ENCODE measurements at places on chromosomes 13 and 19. TPM values are rescaled to one million over a fixed set of nuclear protein-coding genes. Genes with fewer than 3 reads are reported as not detected.
A peak's percentile ranks its signal among the peaks of the same experiment; 100 is the strongest.

PRTN3 gene
- not detected for total RNA-seq

TEX29 gene
- 0.13 TPM for total RNA-seq

RXFP2 gene
- total RNA-seq: not detected

DNA sequence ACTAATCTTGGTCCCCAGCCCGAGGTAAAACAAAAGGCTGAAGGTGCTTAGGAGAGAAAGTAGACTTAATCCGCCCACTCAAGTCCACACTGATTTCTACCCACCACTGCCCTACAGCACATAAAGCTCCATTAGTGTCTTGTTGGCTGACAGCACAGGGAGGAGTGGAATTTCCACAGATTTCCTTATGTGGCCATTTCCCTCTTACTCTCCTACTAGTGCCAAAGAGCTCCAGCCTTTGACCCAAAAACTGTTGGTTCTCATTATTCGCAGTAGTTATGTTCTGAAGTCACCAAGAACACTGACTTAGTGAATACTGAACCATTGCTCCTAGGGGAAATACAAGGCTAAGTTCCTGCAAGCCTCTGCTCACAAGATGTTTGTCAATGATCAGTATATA is 61.2 kb downstream of the RAB20 start:
- no peak for DNase-seq

DNA sequence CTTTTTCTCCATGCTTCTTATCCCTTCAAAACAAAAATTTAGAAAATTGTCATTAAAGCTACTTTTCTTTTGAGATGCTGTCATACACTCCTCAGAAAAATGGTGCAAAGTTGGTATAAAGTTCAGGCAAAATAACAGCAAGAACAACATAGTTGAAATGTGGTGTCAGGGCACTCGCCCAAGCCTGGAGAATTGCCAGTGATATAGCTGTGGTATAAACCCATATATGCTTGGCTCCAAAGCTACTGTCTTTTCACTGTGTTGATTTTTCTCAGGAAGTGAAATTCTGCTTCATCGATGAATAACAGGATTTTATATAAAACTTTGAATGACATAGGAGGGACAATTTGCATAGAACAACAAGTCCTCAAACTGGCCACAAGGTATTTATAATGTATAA is 2532.9 kb downstream of the PCDH9 start:
- DNase-seq: peak; percentile 61

GRCh38 chr19:47663911-47664771 is 49.1 kb upstream of the EHD2 start:
- DNase-seq: no peak

- no peak for DNase-seq
Observed at GRCh38 chr13:55439450-55439849, 1701.3 kb upstream of the PRR20A start.

DNA sequence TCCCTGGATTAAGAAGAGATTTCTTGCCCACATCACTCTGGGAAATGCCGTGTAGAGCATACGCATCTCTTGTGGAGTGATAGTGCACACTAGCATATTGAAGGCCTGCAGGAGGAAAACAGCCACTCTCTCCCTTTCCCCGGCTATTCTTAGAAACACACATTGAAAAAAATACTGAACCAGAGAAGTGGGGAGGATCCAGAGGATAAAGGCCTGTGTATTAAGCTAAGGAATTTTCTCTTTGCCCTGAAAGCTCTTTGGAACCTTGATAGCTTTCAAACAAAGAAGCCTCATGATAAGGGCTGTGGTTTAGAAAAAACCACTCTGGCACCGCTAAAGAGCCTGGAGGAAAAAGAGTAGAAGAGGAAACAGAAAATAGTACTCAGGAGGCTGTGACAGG is 386.1 kb upstream of the NBEA start:
- no peak for DNase-seq

DNA sequence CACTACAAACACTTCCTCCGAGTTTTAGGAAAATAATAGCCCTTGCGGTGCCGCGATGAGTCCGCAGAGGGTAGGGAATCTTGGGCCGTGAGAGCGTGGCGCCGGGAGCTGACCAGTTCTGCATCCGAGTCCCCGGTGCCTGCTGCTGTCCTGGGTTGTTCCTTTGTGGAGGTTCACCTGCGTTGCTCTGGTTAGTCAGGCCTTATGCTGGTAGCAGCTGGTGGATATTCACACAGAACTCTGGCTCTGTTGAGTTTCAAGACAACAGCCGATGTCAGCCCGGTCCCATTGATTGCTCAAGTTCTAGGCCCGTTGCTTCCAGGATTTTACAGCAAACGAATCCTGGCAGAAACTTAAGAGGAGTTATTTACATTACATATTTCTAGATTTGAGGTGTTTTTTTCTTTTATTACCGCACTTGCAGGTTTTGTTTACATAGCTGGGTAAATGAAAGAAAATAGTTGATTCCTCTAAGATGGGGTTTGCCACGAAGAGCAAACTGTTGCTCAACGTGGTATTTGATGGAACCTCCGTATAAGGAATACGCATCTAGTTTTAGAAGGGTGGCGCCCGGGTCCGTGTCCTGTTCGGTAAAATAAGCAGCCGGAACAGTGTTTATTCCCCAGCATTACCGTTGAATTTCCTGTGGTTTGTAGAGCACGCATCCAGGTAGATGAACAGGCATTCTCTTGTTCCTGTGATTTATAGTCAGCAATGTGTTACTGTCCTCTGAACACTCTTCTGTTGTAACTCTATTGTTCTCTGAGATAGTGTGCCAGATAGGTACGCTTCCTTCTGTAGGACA is 1.3 kb downstream of the CLDN10 start:
- DNase-seq: no peak

DNA sequence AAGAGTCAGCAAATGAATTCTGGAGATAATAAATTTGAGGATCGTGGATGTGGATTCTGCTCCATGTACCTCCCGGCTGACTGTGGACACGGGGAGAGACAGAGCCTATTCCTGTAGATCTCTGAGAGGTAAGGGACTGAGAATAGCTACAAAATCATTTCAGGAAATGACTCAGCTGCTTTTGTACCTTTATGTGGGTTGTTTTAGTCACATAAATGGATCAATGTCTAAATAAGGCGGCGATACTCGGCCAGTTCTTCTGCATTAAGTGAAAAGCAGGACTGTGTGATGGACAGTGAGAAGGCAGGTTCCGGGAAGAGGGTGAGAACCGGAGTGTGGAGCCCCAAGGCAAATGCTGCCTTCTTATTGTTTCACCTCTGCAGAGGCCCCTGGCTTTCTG is 128.1 kb downstream of the EFNB2 start:
- peak; percentile 2 for DNase-seq

GRCh38 chr19:30590596-30591229 is 218.5 kb downstream of the ZNF536 start:
- DNase-seq: no peak

DNA sequence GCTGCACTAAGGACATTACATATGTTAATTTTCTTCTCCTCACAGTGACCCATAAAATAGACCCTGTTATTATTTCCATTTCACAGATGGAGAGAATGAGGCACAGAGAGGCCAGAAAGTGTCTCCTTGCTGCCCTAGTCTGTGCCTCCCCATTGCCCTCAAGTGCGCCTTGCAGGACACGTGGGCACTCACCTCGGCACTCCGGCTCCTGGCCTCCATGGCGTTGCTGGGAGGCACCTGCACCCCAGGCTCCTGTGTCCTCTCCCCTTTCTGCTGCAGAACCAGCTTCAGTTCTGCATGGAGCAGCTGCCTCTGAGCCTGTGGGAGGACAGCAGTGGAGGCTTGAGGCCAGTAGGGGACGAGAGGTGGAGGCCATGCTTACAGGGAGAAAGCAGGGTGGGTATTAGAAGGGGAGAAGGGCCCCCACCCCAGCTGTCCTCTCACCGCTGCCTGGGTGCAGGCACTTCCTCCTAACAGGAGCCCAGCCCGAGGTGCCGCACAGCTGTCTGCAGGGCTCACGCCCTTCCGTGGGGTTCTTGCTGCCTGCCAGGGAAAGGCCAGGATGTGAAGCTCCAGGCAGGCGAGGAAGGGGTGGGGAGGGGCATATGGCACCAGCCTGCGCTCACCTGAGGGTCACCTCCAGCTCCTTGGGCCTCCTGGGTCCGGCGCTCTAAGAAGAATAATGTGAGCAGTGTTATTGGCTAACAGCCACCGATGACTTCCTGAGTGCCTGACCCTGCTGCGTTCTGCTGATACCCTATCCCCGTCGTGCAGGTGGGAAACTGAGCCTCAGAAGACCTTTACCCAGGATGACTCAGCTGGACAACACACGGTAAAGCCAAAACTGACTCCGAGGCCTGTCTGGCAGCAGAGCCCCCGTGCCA is 5.2 kb downstream of the PRX start:
- DNase-seq: no peak

DNA sequence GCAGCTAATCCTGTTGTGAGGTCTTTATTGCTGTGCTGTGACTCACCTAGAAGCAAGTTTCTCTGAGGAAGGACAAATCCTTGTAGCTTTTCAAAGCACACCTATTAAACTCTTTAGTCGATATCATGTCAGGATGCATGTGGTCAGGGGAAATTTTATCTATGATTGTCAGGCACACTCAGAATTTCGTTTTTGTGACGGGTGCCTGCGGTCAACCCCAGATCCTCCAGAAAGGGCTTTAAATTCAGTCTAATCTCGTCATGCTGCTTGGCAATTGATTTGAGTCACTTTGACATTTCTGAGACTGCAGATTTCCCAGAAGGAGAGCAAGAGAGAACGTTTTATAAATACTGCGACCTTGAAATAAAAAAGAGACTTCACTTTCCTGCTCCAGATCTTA is 316.9 kb downstream of the FGF9 start:
- no peak for DNase-seq

GRCh38 chr19:49957262-49957915 is 3.6 kb downstream of the SIGLEC11 start:
- no peak for DNase-seq

GRCh38 chr13:35804901-35805300 is 326.3 kb downstream of the DCLK1 start:
- DNase-seq: no peak

Measured in dermis microvascular lymphatic vessel endothelial cell (primary cell).